Tongue (tissue), 3 donors: ENCODE measurements at places on chromosomes 2 and 18. TPM values are rescaled to one million over a fixed set of nuclear protein-coding genes. Genes with fewer than 3 reads are reported as not detected.

The ACTG2 gene
- 7.9 TPM for total RNA-seq

The PTPRN gene
- total RNA-seq, result 0.31 TPM

The CNRIP1 gene
- total RNA-seq, result 19.6 TPM

The KLHL14 gene
- total RNA-seq, result 1.3 TPM

DNA sequence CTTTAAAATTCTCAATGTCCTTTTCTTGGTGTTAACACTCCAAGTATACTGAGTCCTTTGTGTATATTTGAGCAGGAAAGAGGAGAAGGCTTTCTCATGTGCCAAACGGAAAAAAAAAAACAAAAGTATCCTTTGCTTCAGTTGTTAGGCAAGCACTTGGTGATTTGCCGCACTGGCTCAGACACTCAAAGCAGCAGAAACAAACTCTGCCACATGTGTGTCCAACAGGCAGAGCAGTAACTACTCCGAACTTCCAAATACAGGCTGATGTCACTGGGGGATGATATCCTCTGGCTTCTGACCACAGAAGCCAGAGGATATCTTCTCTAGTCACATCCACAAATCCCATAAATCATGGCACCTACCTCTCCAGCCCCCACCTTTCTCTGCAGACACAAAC lies 108.0 kb upstream of the SALL3 start:
- DNase-seq, result peak; percentile 76

DNA sequence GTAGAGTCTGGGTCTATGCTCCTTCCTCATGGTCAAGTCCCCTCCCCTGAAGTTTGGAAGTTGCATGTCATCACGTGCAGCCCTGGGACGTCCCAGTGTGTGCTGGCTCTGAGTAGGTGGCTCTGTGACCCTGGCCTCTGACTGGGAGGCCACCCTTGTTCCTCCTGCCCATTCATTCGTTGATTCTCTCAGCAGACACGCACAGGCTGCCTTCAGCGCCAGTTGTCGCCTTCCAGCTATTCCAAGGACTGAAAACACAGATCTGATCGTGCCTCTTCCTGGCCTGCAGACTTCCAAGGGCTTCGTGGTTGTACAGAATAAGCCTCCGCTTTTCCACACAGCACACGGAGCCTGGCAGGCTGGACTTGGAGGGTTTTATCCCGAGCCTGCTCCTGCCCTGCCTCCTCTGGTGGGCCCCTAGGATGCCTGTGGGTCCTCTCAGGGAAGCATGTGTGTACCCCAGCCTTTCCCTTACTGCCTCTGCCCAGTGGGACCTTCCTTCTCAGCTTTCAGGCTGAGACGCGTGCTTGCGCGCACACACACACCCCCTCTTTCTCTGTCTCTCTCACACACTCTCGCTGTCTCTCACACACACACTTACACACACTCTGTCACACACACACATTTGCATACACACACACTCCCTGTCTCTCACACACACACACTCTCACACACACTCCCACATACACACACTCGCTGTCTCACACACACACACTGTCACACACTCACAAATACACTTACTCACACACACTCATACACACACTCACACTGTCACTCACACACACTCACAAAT lies 17.7 kb downstream of the SH3BP4 start:
- peak; percentile 62 for DNase-seq

DNA sequence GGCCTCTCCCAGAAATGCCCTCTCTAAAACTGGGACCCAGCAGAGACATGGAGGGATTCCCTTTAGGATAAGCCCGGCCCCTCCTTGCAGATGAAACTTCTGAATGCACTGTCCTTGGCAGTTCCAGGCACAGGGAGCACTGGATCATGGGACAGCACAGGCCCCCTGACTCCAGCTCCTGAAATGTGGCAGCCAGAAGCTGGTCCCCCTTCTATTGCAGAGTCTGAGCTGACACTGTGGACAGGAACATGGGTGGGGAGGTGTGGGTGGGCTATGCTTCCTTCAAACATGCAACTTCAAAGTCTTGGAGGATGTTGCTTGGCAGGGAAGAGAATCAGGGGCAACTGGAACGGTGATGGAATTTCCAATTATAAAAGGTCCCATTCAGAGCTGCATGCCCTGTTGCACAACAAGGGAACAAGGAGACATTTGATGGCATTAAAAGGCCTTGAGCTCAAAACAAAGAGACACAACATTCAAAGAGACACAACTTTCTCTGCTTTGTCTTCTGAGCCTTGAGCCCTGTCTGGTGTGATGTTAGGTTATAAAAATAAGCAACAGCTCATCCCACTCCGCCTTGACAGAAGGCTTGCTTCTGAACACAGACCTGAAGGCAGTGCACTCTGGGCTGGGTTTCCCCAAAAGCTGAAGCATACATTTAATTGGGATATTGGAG lies 239.0 kb downstream of the OSR1 start:
- DNase-seq, result no peak

DNA sequence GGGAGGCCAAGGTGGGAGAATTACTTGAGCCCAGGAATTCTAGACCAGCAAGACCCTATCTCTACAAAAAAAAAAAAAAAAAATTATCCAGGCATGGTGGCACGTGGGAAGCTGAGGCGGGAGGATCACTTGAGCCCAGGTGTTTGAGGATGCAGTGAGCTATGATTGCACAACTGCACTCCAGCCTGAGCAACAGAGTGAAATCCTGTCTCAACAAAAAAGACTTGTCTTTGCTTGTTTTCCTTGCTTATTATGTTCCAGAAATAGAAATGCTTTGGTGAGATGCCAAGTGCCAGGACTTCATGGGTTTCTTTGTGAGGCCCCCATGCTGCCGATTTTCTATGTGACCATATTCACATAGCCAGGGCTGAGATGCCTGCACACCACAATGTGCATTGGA lies 9.0 kb downstream of the DCDC2C start:
- peak; percentile 56 for DNase-seq

- peak; percentile 85 for DNase-seq
Observed at GRCh38 chr2:129936334-129936934, 43.0 kb upstream of the RAB6C start.
